Dermis blood vessel endothelial cell (primary cell): ENCODE measurements at places on chromosomes 7 and 10. TPM values are rescaled to one million over a fixed set of nuclear protein-coding genes. Genes with fewer than 3 reads are reported as not detected.

WDR91 gene
- total RNA-seq, result 5.3 and 7.7 TPM in 2 replicates

C10orf62 gene
- total RNA-seq, result 0.09 and 0.34 TPM in 2 replicates

GPR85 gene
- total RNA-seq, result 0.42 and 0.85 TPM in 2 replicates

TLX1 gene
- not detected in 2 replicates for total RNA-seq

CDNF gene
- 0.56 and 1.9 TPM in 2 replicates for total RNA-seq

GIMAP6 gene
- 262 and 355 TPM in 2 replicates for total RNA-seq

CCDC172 gene
- total RNA-seq, result not detected in 2 replicates

SDK1 gene
- 0.23 and 0.34 TPM in 2 replicates for total RNA-seq

PNLIPRP1 gene
- not detected in 2 replicates for total RNA-seq

ICA1 gene
- 41.1 and 55.8 TPM in 2 replicates for total RNA-seq

INA gene
- total RNA-seq, result 0.14 TPM in 1 of 2 replicates, not detected in the other

PPIA gene
- 3,103 and 4,000 TPM in 2 replicates for total RNA-seq

- DNase-seq, result no peak
Measured at GRCh38 chr10:16117305-16117695, 257.0 kb upstream of the MINDY3 start.

- no peak for DNase-seq
Measured at GRCh38 chr10:112289373-112290053, 6.3 kb downstream of the TECTB start.

DNA sequence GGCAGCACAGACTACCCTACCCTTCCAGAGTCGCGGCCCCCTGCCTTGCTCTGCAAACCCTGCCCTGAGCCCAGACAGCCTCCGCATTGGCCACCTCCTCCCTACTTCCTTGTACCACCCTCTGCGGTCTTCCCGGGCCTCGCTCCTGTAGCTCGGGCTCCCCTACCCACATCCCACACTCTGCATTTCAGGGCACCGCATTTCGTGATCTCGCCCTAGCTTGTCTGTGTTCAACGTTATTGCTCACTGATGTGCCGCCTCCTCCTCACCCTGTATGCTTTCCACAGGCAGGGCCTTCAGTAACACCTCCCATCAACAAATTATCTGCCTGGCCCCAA, 6.6 kb downstream of the PDIA4 start:
- no peak for DNase-seq

DNA sequence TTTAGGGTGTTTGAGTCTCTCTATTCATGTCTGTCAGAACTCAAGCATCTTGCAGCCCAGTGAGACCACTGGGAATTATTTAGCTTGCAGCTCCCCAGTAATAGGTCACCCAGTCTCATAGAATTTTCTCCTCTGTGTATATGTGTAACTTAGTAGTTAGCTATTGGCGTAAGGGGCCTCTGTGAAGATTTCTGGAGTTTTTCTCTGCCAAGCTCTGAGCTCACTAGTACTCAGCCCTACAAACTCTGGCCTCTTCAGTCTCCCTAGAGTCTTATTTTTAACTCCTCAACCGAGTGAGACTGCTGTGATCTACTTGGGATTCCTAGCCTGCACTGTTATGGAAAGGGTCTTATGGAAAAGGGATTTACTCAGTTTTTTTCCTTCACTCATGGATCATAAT, 90.2 kb downstream of the PPP1R9A start:
- DNase-seq, result no peak

DNA sequence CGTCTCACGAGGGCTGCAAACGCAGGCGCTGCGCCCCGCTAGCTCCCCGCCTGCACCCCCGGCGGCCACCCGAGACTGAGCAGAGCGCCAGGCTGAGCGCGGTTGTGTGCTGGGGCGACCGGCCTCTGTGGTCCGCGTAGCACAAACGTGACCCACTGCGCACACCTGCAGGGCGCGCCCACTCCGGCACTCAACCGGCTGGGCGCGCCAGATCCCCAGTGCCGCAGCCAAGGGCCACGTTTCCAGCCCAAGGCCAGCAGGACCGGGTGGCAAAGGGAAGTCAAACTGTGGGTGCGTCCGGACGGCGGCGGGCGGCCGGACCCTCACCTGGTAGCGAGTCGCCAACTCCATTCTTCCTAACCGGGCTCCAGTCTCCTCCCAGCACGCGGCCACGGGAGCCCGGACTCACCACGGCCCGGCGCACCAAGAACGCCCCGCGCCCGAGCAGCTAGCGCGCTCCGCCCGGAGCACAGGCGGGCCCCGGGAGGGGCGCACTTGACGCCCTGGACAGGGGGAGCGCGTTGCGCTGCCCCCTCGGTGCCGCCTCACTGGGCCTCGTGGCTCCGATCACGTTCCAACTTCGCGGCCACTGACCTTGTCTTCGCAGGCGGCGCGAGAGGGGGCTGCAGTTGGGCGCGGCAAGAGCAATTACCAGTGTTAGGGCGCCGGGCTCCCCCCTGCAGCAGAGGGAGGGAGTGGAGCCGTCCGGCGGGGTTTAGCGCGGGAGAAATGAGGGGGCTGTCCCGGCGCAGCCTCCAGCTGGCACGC, at the start of gene CDCA7L:
Gene CDCA7L, minus strand, starts transcription at position 446 of the 768 bp plus-strand sequence. Its CDS starts 95 bp downstream, at position 351.
- DNase-seq, result peak; percentile 87

DNA sequence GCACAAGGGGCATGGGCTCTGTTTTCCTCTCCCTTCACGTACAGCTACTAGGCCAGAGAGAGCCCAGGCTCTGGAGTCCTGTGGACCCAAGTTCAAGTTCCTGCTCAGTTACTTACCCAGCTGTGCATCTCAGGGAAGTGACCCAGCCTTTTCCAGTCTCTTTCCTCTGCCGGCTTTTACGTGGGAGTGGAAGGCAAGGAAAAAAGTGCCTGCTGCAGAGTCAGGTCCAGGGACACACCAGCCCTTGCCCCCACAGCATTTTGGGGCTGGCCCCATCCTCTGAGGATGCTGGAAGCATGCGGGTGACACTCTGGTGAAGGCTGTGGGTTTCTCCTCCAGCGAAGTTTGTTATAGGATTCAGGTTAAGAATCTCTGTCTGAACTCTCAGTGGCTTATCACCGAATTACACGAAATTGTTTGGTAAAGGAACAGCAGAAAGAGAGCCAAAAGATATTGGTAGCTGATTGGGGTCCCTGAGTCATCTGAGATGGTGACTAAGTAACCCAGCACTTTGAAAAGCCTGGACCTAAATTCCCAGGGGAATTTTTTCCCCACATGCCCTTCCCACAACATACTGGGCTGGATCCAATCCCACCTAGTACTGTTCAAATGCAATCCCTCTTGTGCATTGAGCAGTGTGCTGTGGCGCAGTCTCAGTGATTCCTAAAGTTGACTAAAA, 424.3 kb downstream of the RPS24 start:
- DNase-seq, result peak; percentile 73

GRCh38 chr10:18610517-18610916, 40.9 kb downstream of the NSUN6 start:
- DNase-seq, result peak; percentile 92

DNA sequence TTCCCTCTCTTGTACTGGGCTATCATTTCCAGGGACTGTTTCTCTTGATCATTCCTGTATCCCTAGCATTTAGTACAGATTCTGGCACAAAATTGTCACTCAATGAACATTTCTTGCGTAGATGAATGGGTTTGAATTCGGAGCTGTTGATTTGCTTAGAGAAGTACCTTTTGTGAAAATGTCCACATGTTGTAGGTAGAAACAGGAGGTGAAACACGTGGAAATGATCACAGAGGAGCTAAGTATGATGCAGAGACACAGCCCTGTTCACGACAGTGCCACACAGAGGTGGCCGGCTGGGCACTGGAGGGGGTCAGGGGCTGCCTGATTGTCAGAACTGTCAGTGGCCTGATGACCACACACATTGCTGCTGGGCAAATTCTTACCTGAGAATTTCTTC, 196.1 kb upstream of the PRKCQ start:
- no peak for DNase-seq

DNA sequence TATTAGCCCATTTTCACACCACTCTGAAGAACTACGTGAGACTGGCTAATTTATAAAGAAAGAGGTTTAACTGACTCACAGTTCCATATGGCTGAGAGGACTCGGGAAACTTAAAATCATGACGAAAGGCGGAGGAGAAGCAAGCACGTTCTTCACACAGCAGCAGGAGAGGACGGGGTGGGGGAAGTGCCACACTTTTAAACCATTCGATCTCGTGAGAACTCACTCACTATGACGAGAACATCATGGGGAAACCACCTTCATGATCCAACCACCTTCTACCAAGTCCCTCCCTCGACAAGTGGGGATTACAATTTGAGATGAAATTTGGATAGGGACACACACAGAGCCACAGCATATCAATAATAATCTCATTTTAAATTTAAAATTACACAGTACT, 80.2 kb downstream of the VWDE start:
- no peak for DNase-seq

- peak; percentile 65 for DNase-seq
Measured at GRCh38 chr7:44967571-44968446, 11.0 kb downstream of the MYO1G start.

DNA sequence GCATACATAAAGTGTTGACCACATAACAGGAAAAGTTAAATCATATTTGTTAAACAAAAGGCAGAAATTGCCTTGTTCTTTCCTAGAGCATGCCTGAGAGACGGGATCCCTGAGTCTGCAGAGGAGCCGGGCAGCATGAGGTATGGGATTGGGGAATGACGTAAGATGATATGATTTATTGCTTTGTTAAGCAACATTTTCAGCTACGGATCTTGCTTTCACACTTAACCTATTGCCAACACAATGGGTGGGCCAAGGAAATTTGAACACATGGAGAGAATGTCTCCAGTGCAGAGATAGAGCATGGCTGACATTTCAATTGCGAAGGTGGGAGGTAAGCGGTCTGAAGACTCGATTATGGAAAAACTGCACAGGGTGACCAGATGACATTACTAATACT, 76.7 kb downstream of the EMX2 start:
- DNase-seq, result no peak

DNA sequence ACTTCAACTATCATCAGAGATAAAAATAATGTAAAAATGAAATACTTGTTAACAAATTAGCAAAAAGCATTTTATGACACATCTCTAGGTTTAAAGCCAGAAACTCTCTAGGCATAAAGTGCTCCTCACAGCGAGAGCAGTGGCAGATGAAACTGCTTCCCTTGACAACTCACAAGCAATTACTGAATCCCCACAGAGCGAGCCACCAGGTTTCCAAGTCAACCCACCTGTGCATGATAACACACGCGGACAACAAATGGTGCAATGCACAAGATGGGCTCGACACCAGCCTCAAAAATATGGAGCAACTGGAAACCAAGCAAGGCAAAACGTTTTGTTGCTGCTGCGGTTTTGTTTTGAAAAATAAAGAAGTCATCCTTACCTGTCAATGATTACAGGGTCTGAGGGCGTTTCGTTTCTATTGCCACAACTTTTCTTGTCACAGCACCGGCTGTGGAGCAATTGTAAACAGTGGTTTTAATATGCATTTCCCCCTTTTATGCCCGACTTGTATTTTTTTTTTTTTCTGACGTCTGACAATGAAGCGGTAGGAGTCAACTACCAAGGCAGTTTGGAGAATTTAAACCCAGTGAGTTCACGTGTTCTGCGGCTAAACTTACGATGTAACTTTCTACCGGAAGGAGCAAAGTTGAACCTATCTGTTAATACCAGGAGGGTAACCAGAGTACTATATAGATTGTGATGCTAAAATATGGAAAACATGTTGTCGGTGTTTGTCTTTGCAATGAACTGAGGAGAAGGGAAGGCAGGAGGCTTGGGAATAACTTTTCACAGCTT, 7.0 kb downstream of the EBF3 start:
- DNase-seq, result peak; percentile 52

DNA sequence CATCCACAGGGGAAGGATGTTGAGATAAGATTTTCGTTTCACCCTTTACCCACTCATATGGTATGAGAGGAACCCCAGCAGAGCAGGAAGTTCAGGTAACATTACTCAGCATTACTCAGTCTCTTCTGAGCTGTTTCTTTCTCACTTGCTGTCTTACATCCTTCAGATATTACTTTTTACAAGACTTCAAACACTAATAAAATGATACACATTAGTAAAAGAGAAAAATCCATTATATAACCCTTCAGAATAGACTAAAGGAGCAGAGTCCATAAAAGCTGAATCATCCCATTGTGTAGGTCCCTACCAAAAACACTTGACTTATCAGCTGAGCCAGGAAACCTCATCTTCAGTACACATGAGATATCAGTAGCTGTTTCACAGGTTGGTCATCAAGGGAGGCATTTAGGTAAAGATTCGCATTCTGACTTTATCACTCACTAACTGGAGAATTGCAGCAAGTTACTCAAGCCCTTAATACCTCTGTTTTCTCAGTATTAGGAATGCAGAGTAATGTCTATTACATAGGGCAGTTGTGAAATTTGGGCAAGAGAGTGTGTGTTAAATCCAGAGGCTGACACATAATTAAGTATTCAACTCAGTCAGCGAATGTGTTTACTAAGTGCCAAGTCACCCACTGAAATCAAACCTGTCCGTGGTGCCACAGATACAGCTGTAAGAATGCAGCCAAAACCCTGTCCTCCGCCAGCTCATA, 44.7 kb downstream of the KLF6 start:
- DNase-seq, result peak; percentile 24

DNA sequence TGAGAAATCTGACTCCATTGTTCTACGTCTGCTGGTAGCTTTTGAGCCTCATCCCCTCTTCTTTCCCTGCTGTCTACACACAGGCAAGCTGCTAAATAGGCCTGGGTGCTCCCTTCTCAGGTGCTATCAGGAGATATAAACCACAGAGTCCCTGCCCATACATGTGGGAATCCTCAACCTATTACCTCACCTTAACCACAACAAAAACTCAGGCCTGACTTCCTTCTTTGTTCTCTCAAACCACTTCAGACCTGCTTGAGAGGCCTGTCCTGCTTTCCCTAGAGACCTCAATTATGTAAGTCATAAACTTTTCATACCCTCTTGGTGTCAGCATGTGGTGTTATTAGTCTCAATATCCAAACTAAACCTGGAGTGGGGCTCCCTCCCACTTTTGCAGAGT, 75.0 kb upstream of the MAGI2 start:
- DNase-seq, result no peak

- DNase-seq, result no peak
Measured at GRCh38 chr7:1407892-1408291, 51.4 kb downstream of the MICALL2 start.

GRCh38 chr7:35437619-35438275, 183.8 kb upstream of the TBX20 start:
- no peak for DNase-seq

- DNase-seq, result no peak
Measured at GRCh38 chr7:137130751-137131158, 212.8 kb downstream of the PTN start.

GRCh38 chr7:30335763-30336487, 51.5 kb downstream of the ZNRF2 start:
- no peak for DNase-seq

GRCh38 chr10:104447331-104447730, 93.7 kb downstream of the CFAP58 start:
- no peak for DNase-seq

GRCh38 chr7:149866779-149867447, 6.9 kb upstream of the ATP6V0E2 start:
- peak; percentile 34 for DNase-seq

DNA sequence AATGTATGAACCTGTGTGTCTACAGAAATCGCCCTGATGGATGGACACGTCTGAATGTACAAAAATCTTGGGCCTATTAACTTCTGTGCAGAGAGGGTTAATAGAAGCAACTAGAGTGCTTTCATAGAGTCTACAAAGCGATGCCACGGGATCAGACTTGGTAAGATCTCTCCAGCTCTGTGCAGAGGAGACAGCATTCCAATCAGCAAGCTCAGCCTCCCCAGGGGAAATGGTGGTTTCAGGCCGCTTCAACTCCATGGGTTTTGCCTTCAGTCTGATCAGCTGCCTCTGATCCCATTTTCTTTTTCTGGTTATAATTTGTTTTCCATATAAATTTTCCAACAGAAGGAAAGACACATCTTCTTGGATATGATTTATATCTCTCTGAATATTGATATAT, 35.1 kb upstream of the COBL start:
- no peak for DNase-seq

- DNase-seq, result no peak
Measured at GRCh38 chr7:38027884-38028455, 107.5 kb downstream of the EPDR1 start.
